ENCODE measurements at places on chromosomes 7 and 10.

- DNase-seq = no peak
Measured at GRCh38 chr10:98006266-98006665, 24.2 kb downstream of the CRTAC1 start.

DNA sequence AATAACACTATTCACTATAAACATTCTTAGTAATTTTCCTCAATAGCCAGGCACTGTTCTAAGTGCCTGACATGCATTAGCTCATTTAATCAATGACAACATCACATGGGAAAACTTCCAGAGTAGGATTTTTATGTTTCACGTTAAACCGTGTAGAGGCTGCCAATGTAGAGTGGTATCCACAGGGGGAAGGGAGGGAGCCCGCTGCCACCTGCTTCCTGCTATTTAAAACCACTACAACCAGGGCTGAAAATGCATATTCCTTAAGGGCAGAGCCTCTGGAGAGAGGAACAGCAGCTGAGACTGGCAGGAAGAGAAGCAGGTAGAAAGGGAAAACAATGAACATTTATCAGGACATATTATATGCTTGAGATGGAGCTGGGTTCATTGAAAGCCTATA lies 684.3 kb upstream of the AUTS2 start:
- no peak for DNase-seq

DNA sequence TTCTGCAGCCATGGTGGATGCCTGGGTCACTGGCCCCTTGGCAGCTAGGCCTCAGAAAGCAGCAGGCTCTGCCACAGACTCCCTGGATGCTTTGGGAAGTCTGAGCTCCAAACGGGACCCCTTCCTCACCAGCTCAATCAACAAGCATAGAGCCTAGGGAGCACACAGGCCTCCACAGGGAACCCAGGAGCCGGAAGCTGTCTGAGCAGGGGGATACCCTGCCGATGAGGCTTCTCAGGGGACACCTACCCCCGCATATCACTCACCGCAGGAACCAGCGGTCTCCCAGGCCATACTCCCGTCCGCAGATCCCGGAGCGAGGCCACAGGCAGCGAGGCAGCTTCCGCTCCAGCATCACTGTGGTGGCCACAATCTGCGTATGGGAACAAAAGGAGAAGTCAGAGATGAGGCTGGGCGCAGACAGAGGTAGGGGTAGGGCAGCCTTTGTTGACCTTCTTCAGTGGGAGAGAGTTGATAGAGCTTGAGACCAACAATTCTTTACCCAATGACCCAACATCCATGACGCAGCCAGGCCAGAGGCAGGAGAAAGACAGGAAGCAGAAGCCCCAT lies 13.4 kb downstream of the TRPV6 start:
- DNase-seq = no peak

- peak; percentile 91 for DNase-seq
Measured at GRCh38 chr10:98460837-98461499, 14.2 kb upstream of the HPS1 start.

GRCh38 chr7:39937366-39938153 lies 12.5 kb upstream of the CDK13 start:
- no peak for DNase-seq

DNA sequence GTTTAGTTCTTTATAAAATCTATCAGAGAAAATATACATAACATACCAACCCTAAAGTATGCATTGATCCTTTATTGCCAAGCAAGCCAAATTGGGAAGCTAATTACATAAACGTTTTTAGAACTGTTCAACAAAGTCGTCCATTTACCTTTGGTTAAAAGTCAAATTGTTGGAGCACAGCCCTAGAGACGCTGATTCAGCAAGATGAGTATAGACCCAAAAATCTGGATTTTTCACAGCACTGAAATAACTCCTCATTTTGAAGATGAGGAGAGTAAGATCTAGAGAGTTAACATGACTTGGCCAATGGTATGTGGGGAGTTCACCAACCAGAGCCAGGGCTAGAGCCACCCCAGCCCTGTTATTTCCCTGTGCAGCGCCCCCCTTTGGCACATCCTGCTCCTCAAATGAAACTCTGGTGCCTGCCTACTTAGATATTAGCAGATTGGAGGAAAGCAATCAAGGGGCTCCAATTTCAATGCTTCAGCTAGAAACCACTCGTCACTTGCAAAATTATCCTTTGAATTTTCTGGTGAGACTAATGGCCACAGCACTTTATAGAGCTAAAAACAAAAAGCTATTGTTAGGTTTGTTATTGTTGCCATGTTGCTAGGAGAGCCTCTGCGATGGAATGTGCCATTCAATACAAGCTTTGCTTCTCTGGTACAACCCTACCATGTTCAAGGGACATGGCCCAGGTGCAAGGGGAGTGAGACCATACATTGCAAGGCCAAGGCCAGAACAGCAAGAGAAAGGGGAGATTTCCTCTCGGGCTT lies 132.6 kb upstream of the ZEB1 start:
- DNase-seq = no peak

- no peak for DNase-seq
Measured at GRCh38 chr7:30744075-30744417, 7.9 kb upstream of the INMT start.

DNA sequence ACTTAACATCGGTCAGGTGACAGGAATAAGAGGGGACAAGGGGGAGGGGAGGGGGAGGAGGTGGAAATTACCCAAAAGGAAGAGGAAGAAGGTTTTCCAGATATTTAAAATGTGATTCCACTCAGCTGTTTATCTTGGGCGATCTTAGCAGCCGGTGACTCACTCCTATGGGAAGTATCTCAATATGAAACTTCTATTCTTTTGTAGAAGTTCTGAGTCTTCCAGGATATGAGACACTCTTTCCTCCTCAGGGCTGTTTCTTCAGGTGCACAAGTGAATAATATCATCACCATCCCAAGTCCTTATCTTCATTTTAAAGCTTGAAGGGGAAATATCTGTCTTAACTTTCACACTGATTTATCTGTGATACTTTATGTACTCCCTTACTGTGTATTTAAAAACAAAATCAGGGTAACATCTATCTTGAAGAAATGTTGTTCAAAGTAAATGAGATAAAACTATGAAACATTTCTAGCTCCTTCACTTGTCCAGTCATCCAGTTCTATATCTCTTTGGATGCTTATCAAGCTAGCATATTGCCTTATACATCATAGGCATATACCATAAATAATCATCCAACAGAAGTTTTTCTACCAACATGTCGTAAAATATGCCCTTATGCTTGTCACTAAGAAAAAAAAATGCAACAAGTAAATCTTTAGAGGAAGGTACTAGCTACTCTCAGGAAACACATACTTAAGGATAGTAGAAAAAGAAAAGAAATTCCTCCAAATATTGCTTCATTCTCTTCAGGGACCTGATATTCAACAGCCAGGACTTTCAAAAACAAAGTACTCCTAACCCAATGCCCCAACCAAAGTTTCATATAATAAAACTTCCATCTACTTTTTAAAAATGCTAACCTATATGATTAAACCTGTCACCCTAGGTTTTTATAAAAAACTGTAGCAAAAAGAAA lies 13.7 kb downstream of the DOCK4 start:
- DNase-seq = peak; percentile 53

DNA sequence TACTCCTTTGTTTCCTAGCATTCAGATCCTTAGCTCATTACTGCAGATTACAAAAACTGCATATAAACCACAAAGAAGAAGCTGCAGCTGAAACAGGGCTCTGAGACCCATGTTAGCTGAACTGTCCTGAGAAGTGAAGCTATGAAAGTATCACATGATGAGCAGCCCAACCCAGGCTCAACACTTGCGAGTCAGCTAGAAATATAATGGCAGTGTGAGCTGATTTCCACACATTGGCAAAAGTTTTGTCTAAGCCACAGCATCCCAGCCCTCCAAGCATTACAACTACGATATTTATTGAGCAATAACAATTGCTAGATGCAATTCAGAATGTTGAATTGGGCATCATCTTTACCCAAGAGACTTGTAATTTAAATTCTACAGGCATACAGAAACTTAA lies 34.5 kb upstream of the SKAP2 start:
- no peak for DNase-seq

- no peak for DNase-seq
Measured at GRCh38 chr10:29805134-29805723, 170.5 kb upstream of the SVIL start.
